Lower lobe of right lung (tissue), 2 donors: ENCODE measurements at places on chromosomes 1 and 21. TPM values are rescaled to one million over a fixed set of nuclear protein-coding genes. Genes with fewer than 3 reads are reported as not detected.
A peak's percentile ranks its signal among the peaks of the same experiment; 100 is the strongest.

The MNDA gene
- total RNA-seq = 84.3 TPM

The TACSTD2 gene
- total RNA-seq = 69.9 TPM

The KRTAP19-5 gene
- total RNA-seq = not detected

The OR2T11 gene
- total RNA-seq = not detected

The WLS gene
- total RNA-seq = 85.2 TPM

The FCER1G gene
- total RNA-seq = 283 TPM

The CDC20 gene
- 2.4 TPM for total RNA-seq

The TMEM240 gene
- 3.9 TPM for total RNA-seq

The LCE1F gene
- total RNA-seq = not detected

The PRDM16 gene
- 19.2 TPM for total RNA-seq

The CRYAA gene
- not detected for total RNA-seq

The NR5A2 gene
- 1.4 TPM for total RNA-seq

- DNase-seq = peak; percentile 62
Observed at GRCh38 chr1:210250998-210251679, 18.5 kb downstream of the SERTAD4 start.

- DNase-seq = no peak
Observed at GRCh38 chr1:43422995-43423671, 30.6 kb downstream of the HYI start.

- DNase-seq = no peak
Observed at GRCh38 chr21:28375708-28376385, 616.8 kb downstream of the LTN1 start.

- no peak for DNase-seq
Observed at GRCh38 chr1:9798236-9799130, 25.3 kb downstream of the CLSTN1 start.

DNA sequence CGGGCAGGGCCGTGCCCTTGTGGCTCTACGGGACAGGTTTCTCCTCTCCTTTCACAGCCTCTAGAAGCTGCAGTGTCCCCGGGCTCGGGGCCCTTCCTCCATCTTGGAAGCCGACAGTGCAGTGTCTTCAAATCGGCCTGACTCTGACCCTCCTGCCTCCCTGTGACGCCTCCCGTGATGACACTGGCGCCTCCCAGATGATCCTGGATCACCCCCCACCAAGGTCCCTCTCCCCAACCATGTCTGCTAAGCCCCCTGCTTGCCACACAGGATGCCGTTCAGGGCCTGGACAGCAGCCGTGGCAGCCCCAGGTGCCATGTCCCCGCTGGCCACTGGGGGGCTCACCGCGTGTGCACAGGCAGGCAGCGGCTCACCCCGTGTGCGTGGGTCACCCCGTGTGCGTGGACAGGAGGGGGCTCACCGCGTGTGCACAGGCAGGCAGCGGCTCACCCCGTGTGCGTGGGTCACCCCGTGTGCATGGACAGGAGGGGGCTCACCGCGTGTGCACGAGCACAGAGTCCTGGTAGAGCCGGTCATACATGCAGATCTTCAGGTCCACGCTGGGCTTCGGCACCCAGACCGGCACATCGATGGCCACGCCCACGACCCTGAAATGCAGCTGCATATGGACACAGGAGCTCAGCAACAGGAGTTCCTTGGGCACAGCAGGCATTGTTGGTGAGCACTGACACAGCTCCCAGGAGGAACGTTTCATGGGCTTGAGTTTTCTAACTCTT lies 24.9 kb upstream of the TMEM52 start:
- DNase-seq = peak; percentile 69

- no peak for DNase-seq
Observed at GRCh38 chr1:54377040-54377691, 29.0 kb downstream of the SSBP3 start.

- no peak for DNase-seq
Observed at GRCh38 chr1:205950280-205950679, 7.0 kb upstream of the SLC26A9 start.

DNA sequence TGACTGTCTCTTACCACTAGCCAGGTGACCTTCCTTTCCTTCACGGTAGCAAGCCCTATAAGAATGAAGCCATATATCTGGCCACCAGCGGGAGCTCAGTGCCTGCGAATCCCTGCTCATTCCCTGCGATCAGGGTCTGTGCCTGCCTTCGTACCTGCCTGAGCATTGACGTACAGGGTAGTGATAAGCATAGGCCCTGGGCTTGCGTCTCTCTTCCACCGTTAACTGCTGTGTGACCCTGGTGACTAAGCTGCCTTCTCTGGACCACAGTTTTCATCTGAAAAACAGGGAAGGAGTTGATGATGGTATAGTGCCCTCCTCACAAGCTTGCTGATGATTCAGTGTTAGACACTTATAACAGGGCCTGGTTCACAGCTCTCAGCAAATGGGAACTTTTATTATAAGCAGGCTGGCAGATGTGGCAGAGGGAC lies 4.1 kb downstream of the ZC3H12A start:
- DNase-seq = no peak

DNA sequence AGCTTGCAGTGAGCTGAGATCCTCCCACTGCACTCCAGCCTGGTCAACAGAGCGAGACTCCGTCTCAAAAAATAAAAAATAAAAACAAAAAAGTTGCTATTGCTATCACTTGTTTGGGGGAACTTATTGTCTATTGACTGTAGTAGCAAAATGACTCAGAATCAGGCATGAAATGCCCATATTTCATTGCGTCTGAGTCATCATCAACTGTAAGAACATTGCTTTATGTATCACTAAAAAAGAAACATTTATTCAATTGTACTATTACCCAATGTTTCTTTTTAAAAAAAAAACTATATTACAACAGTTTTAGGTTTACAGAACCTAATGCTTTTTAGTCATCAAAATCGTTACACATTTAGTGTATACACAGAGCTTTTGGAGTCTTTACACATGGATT lies 91.0 kb upstream of the FMN2 start:
- no peak for DNase-seq

GRCh38 chr1:172653015-172653709 lies 5.7 kb upstream of the FASLG start:
- DNase-seq = no peak

DNA sequence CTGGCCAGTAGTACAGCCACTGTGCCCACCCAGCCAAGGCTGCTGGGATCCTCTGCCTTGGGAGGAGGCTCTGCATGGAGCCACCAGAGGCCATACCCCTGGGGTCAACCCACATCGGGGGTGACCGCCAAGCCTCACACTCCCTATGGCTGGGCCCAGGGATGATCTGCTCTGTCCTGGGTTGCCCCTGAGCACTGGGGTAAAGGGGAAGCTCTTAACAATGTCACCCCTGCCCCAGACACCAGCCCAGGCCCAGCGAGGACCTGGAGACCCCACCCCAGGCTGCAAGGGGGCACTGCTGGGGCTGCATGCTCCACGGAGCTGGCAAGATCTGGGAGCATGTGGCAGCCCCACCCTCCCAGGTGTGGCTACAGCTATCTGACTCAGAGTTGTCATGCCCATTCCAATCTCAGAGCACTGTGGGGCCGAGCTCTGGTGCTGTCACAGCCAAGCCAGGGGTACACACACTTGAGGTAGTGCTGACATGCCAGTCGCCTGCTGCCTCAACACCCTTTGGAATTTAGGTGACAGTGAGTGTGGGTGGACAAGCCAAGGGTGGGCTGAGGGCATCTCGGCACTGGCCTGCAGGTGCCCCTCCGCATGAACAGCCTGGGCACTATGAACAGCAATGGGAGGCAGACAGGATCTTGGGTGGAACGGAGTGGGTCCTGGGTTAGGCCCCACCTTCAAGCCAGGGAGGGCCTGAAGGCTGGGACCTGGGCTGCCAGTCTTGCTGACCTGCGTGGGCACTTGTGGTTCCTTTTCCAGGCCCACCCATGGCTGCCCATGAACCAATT lies 427.7 kb downstream of the LRRIQ3 start:
- DNase-seq = no peak

DNA sequence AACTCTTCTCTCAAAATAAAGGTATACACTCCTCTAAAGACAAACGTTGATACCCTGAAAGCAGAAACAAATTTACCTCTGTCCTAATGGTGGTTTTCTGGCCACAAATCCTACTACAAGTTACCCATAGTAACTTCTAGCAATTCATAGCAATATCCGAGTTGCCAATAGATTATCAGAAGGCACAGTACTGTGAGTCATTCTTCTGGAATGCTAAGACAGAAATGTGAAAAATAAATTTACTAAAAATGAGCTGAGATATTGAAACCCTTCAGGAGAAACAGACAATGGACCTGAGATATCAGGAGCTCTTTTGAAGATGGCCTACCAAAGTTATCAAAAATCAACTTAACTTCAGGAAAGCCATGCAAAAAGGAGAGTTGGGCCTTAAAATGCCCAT lies 715.0 kb upstream of the ADAMTS5 start:
- no peak for DNase-seq

- DNase-seq = no peak
Observed at GRCh38 chr1:53345996-53346813, 18.3 kb upstream of the LRP8 start.

DNA sequence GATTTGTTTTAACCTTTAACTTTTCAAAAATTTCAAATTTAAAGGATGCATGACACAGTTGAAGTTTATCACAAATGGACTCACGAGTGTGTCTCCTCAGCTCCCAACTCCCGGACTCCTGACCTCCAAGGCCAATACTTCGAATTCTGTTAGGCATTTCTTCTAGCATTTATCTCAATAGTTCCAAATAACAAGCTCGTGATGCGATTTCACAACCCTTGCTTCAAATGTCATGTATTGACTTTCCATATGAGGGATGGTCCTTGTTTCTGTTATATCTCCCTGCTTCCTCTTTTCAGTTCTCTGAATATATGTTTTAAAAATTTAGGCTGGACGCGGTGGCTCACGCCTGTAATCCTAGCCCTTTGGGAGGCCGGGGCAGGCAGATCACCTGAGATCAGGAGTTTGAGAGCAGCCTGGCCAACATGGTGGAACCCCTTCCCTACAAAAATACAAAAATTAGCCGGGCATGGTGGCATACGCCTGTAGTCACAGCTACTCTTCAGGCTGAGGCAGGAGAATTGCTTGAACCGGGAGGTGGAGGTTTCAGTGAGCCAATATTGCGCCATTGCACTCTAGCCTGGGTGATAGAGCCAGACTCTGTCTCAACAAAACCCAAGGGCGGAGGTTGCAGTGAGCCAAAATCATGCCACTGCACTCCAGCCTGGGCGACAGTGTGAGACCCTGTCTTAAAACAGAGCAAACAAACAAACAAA lies 52.0 kb upstream of the TINAGL1 start:
- peak; percentile 62 for DNase-seq

DNA sequence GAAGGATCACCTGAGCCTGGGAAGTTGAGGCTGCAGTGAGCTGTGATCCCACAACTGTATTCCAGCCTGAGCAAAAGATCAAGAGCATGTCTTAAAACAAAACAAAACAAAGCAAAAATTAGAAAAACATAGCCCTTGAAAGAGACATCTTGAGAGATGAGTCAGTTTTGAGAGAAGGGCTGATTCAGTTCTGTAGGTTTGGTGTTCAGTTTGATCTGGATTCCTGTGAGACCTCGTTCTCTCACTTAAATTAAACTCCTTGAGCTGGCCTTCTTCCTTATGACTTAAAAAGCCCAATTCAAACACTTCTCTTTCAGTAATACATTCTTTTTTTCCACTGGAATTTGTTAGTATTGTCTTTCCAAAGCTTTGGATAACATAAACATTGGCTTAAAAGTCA lies 164.2 kb downstream of the NRIP1 start:
- no peak for DNase-seq
